ENCODE measurements at places on chromosomes 4 and X. TPM values are rescaled to one million over a fixed set of nuclear protein-coding genes. Genes with fewer than 3 reads are reported as not detected.

The PCDH7 gene
- total RNA-seq, result not detected

The TBC1D19 gene
- total RNA-seq, result 3.3 TPM

The KIF4A gene
- total RNA-seq, result 19.4 TPM

The TGIF2LX gene
- total RNA-seq, result not detected

The TMEM35A gene
- not detected for total RNA-seq

The CT55 gene
- not detected for total RNA-seq

The DCX gene
- not detected for total RNA-seq

The UGT2B11 gene
- not detected for total RNA-seq

The CSAG3 gene
- total RNA-seq, result 1.1 TPM

The C4orf36 gene
- total RNA-seq, result not detected

The CITED1 gene
- total RNA-seq, result not detected

The CLOCK gene
- total RNA-seq, result 10.8 TPM

The FAT1 gene
- total RNA-seq, result 0.07 TPM

The CFAP99 gene
- total RNA-seq, result not detected

All from activated CD4-positive, alpha-beta T cell treated with anti-CD3 and anti-CD28 coated beads, Interleukin-2, amount 10 ng/mL, durations not matched to agents 24 days and 14 days (primary cell).